ENCODE measurements at places on chromosomes 11 and 22.

DNA sequence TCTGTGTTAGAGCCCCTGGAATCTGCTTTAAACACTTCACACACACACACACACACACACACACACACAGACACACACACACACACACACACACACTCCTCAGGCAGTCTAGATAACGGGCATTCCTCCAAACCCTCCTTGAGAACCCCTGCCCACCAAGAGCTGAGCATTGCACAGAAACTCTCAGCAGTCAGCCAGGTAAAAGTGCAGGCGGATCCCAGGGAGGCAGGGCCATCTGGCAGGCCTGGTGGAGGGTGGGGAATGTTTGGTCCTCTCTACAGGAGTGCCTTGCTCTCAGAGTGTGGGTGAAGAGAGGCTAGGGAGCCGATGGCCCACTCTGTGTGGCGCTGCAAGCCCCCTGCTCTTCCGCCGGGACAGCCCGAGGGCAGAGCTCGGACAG lies 190.2 kb downstream of the BUD13 start:
- DNase-seq, result no peak

GRCh38 chr22:39723899-39724351 lies 153.4 kb downstream of the CACNA1I start:
- DNase-seq, result no peak

DNA sequence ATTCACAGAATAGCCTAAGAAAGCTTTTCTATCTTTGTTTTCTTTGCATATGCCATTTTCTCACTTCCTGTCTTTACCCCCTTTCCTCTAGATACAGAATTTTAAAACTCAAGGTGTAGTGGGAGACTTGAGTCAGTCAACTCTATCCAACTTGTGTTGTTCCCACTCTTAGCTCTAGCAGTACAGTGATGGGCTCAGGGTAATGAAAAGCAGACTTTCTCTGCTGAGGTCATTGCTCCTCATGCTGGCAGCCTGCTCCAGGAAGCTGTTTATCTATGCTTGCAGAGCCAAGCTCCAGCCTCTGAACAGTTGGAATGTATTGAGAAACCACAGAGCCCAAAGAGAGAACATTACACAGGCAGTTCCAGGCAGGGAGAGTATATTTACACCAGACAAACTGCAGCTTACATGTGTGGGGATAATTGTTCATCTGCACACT lies 68.1 kb downstream of the CSTPP1 start:
- no peak for DNase-seq

- DNase-seq, result no peak
Observed at GRCh38 chr11:84476581-84476980, 1150.6 kb downstream of the DLG2 start.

- DNase-seq, result no peak
Observed at GRCh38 chr11:127471662-127472061, 471.1 kb upstream of the KIRREL3 start.

GRCh38 chr11:121300972-121301699 lies 8.6 kb downstream of the SC5D start:
- DNase-seq, result no peak

DNA sequence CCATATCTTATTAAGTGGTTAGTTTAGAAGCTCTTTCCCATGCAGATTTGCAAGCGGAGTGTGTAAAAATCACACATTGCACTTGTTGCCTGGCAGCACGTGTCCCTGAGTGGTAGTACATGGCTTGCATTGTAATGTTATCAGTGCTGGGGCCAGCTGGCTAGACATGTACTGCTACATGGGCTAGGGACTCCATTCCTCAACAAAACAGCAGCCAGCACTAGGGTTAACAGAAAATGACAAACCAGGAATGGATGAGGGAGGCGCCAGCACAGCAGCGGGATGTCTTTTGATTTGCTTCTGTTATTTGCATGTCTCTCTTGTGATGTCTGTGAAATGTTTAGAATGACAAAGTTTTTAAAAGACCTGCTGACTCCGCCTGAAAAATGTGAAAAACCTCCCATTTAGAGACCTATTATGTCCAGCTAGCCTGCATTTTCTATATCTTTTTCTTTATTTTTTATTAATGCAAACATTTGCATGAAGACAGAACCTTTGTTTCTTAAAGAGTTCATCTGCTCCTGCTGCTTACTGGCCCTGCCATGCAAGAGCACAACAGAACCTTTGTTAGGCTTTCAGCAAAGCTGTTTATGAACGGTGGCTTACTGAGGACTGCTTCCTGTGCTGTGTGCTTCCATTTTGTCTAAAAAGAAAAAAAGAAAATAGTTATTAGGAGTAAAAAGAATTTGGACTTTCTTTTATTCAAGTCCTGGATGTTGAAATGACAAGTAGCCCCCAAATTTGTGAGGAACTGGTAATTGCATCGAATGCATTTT lies 40.7 kb downstream of the CSTPP1 start:
- DNase-seq, result no peak

GRCh38 chr11:57167125-57167846 lies 14.5 kb upstream of the LRRC55 start:
- DNase-seq, result no peak

DNA sequence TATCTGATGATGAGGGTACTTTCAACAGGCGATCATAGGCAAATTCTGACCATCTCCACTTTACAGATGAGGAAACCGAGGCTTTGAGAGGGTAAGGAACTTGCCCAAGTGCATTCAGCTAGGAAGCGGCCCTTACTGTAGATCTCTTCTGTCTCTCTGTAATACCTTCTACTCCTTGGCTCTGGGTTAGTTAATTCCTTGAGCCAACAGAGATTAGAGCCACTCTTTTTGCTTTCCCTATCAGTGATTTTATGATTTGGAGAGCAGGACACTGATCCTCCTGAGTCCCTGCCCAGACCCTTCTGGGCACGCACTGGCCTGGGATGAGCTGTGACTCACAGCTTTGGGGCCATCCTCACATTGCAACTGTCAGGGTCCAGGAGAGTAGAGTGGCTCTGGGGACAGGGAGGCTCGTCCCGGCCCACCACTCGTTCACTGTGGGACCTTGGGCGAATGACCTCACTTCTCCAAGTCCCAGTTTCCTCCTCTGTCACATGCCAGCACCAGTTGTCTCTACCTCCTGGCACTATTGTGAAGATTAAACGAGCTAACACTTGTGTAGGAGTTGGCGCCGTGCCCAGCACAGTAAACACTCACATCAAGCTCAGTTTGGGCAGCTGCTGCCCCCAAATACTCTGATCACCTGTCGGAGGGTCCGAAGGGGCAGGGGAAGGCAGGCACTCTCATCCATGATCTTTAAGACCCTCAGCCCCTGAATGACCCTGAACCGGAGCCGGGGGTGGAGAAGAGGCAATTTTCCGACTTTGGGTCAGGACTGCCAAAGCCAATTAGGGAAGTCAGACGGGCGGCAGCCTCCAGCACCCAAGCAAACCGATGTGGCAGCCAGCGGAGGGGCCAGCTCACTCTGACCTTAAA lies 235.0 kb downstream of the MIAT start:
- no peak for DNase-seq

- DNase-seq, result no peak
Observed at GRCh38 chr11:111320728-111321568, 22.6 kb downstream of the POU2AF3 start.

DNA sequence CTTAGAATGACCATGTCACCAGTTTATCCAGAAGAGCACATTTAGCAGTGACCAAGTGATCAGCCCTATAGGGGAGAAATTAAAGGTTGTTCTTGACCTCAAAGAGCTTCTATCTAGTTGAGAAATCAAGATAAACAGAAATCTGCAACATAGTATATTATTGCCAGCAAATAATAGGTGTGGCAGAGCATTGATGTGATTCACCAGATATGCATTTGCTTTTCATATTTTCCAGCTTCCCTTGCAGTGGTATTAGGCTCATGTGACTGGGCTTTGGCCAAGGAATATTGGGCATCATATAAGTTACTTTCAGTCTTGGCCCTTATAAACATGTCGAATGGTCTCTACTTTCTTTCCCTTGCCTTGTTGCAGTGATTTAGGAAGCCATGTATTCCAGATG lies 34.5 kb downstream of the COMMD9 start:
- DNase-seq, result no peak

DNA sequence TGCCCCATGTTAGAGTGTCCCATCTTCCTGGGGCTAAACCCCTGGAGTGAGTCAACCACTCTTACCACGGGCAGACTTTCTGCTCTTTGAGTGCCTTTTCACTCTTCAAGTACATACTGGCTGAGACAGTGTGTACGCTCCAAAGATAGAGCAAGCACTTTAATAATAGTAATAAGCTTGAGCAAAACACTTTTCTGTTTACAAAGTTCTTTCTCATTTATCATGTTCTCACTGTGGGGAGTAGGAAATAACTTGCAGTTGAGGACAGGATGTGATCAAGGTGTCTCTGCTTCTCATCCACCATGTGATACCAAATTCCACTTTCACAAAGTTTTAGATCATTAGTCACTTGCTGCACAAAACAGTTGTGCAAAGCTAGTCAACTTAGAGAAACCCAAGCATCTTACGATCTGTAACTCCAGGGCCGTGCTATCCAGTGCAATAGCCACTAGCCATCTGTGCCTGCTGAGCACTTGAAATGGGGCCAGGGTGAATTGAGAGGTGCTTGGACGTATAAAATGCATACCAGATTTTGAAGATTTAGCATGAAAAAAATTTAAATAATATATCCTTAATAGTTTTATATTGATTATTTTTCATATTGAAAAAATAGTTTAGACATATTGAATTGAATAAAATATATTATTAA lies 135.3 kb downstream of the KIF18A start:
- no peak for DNase-seq

DNA sequence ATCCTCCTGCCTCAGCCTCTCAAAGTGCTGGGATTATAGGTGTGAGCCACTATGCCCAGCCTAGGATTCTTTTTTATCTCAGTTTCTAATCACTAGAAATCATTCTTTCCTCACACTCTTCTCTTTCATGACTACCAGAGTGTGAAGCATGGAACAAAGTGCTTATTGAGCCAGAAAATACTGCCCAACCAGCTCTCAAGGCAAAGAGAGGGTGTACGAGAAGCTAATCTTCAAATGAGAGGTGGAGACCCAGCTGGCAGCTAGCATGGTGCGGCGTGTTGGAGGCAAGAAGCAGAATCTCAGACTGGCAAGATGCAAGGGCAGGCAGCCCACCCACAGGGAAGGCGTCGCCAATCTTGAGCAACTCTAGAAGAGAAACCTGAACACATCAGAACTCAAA lies 41.1 kb upstream of the ME3 start:
- no peak for DNase-seq

- DNase-seq, result no peak
Observed at GRCh38 chr22:36399472-36399778, 11.7 kb upstream of the MYH9 start.

GRCh38 chr11:133742353-133742752 lies 103.0 kb downstream of the SPATA19 start:
- no peak for DNase-seq

DNA sequence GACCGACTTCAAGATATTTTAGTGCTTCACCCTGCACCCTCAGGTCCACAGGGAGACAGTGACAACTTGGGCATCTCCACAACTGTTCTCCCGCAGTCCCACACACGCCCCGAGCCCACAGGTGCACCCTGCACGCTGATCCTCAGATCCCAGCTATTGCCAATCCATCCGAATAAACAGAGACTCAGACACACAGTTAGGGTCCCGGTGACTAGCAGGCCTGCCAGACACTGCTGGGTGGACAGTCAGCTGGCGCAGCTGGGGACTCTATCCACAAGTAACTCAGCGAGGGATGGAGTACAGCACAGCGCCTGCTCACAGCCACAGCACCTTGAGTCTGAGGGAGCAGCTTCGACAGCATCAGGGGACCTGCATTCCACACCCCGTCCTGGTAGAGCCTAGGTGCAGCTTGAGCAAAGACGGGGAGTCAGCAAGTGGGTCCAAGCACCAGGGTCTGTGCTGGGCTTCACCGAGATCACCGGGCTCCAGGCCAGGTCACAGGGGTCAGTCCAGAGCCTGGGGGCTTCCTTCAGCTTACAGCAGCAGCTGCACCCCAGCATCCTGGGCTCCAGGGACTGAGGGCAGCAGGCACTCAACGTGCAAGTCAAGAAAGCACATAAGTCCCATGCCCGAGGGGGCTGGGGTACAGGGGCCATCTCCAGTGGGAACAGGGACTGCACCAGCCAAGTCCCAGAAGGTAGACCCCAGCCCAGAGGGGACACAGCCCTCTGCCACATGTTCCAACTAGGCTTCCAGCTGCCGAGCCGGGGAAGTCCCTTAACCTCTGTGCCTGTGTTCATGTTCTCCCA lies 7.6 kb downstream of the RPL3 start:
- DNase-seq, result no peak

DNA sequence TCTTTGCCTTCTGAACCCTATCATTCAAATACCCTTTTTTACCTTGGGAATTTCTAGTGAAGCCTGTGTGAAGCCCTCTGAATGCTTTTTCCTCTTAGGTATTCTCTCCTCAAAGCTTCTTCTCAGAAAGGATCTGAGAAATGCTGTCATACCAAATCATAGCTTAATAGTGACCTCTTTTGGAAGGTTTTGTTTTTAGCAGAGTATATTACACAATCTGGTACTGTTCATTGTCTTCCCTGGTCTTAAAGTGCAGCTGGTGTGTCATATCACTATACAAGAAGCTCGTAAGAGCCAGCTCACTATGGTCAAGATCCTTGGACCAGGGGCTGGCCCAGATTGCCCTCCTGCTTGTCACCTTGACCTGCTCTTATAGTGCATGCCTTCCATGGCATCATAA lies 204.4 kb upstream of the ANO5 start:
- no peak for DNase-seq

- no peak for DNase-seq
Observed at GRCh38 chr11:32905028-32905667, 12.5 kb downstream of the QSER1 start.

DNA sequence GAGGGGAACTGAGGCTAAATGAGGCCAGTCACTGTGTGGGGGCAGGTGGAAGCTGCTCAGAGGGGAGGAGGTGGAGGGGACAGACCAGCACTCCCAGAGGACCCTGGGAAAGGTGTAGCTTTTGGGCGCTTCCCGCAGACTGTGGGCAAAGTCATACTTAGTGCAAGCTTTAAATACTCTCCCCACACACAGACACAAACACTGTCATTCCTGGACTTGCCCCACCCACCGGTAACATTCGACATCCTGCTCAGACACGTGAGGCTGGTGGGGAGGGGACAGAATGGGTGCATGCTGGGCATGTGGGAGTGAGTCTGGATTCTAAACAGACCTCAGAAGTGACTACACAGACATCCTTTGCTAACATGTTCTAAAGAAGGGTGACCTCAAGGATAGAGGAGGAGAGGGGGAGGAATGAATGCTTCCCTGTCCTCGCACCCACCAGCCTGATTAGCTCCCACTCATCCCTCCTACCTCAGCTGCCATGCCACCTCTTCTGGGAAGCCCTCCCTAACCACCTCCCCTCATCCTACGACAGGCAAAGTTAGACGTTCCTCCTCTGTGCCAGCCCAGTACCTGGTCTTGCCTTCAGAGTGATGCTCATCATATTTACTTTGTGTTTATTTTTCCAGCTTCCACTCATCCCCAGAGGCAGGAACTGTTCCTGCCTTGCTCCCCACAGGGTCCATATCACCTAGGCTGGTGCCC lies 22.2 kb downstream of the TSKU start:
- DNase-seq, result no peak

DNA sequence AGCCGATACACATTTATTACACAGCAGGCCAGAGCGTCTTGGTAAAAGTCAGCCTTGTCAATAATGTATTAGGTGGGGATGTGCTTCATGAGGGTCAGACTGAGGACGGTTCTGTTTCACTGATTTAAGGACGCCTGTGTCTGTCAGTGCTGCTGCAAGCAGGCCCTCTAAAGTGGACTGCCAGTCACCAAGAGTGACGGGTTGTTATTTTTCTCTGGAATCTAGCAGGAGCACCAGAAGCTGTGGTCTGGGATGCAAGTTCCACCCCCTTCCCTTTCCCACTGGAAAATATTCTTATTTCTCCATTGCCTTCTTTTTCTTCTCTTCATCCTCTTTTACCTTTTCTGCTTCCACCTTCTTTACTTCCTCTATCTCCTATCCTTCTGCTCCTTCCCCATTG lies 191.2 kb upstream of the NCAM1 start:
- no peak for DNase-seq

Data from central memory CD8-positive, alpha-beta T cell (primary cell).